D721Med (cell line): ENCODE measurements at places on chromosomes 5 and 9.

GRCh38 chr9:105816981-105817380 lies 122.6 kb downstream of the TMEM38B start:
- DNase-seq = no peak

- no peak for DNase-seq
These were observed 16.8 kb downstream of the CFAP77 start for GRCh38 chr9:132426639-132427414.

- no peak for DNase-seq
These were observed 4.0 kb upstream of the PSAT1 start for GRCh38 chr9:78292716-78293497.

- peak; percentile 23 for DNase-seq
These were observed 6.2 kb upstream of the ARHGEF28 start for GRCh38 chr5:73619606-73620333.

DNA sequence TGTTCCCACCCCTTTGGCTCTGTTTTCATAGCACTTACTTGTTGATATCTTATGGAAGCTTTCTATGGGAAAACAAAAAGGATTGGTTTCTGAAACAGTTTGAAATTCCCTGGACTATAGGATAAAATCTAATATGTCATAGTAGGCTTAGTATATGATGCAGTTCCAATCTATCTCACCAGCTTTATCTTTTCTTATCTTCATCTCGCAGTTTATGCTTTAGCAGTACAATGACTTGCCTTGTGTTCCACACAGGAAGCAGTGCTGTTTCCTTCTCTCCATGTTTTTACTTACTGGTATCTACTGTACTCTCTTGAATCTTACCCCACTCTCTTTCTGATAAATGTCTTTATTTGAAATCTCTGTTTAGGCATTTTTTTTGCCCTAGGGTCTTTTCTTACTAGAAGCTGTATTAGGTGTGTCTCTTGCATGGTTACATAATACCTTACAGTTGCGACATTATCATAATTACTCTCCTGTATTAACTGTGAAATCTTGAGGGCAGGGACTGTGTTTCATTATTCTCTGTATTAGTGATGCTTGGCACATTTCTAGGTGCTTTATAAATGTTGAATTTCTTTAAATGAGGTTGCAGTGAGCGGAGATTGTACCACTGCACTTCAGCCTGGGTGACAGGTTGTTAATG lies 76.3 kb downstream of the FOCAD start:
- no peak for DNase-seq

DNA sequence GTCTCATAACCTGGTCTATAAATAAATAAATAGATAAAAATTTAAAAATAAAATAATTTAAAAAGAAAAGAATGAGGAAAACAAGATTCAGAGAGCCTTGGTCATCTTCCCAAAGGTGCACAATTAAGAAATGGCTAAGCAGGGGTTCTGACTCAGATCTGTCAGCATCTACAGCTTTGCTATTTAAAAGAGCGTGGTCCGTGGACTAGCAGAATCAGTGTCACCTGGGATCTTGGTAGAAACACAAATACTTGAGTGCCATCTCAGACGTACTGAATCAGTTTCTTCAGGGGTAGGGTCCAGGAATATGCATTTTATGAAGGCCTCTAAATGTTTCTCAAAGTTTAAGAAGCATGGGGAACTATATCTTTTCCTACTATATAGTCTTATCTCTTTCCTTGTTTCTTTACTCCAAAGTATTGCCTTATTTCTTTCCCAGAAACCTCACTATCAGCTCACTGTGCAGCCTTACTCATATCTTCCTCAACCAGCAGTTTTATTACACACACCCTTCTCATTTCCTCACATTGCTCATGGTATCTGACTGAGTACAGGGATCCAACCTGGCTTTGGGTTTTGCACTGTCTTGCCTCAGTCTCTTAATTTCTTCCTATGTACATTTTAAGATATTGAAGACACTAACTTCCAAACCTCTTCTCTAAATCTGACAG lies 58.6 kb downstream of the TMC1 start:
- DNase-seq = no peak

DNA sequence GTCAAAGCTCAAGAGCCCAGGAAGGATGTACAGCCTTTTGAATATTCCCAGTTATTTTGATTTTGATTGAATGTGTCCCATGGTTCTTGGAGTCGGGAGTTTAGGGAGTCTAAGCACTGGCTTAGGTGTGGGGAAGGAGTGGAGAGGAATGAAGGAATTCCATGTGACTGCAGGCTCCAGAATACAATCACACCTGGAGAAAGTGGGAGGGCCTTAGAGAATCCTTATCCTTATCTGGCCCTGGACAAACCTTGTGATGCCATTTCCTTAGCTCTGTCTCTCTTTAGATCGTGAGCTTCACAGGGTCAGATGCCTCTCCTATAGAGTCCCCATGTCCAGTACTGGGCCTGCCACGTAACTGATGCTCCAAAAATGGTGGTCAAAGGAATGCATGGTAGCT lies 4.2 kb upstream of the EEIG1 start:
- DNase-seq = no peak

DNA sequence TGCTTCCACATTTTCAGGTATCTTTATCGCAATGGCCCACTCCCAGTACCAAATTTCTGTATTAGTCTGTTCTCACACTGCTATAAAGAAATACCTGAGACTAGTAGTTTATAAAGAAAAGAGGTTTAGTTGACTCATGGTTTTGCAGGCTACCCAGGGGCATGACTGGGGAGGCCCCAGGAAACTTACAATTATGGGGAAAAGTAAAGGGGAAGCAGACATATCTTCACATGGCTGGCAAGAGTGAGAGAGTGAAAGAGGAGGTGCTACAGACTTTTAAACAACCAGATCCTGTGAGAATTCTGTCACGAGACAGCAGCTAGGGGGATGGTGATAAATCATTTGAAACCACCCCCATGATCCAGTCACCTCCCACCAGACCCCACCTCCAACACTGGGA lies 238.2 kb upstream of the DMAC1 start:
- DNase-seq = no peak

- no peak for DNase-seq
These were observed 196.2 kb downstream of the C9orf152 start for GRCh38 chr9:110011628-110012320.

DNA sequence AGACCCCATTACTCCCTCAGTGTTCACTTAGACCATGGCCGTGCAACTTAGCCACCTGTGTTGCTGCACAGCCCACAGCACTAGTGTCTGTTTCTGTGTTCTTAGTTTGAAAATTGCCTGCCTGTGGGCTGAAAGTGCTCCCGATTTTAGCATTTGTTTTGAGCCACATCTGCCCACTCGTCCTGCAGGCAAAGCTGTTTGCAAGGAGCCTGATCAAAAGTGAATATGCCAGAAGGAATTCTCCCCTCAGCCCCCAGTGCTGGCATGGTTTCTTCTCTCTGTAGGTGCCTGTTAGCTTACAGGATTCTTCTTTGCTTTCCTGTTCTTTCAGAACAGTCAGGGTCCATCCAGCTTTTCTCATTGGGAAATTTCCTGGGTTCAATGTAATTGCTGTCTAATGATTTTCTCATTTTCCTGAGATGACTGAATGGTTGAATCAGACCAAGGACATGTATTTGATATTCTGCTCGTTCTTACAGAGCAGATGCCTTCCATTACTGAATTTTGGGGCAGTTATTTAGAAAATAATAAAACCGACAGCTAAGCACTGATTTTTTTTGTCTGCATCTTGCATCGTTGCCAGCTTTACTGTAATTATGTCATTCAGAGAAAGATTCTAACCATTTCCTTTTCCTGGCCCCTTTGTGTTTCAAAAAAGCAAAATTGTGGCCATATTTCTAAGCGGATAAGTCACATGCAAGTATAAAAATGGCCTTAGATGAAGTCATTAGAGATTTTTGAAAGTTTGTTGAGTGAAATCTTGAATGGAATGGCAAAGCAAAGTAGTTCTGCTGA lies 111.1 kb upstream of the CKMT2 start:
- no peak for DNase-seq

DNA sequence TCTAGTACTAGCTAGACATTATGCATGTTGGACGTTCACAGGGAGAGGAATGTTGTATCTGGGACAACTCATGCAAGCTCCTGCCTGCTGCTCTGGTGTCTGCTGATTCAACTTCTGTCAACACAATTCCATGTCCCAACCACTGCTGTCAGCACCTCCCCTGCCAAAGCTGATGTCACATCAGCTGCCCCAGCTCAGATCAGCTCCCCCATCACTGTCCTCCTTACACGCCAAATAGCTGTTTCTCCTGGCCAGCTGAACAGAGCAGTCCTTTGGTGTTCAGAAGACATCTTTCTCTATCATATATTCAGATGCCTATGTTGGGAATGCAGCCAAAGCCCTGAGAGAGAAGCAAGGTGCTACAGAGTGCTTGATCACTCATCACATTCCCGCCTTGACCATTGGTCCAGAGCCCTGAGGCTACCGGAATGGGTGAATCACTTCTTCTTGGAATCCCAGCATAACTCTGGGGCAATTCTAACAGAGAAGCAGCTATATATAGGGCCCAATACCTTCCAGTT lies 223.3 kb downstream of the SEC61B start:
- no peak for DNase-seq
